ENCODE measurements at places on chromosomes 1 and 21.

DNA sequence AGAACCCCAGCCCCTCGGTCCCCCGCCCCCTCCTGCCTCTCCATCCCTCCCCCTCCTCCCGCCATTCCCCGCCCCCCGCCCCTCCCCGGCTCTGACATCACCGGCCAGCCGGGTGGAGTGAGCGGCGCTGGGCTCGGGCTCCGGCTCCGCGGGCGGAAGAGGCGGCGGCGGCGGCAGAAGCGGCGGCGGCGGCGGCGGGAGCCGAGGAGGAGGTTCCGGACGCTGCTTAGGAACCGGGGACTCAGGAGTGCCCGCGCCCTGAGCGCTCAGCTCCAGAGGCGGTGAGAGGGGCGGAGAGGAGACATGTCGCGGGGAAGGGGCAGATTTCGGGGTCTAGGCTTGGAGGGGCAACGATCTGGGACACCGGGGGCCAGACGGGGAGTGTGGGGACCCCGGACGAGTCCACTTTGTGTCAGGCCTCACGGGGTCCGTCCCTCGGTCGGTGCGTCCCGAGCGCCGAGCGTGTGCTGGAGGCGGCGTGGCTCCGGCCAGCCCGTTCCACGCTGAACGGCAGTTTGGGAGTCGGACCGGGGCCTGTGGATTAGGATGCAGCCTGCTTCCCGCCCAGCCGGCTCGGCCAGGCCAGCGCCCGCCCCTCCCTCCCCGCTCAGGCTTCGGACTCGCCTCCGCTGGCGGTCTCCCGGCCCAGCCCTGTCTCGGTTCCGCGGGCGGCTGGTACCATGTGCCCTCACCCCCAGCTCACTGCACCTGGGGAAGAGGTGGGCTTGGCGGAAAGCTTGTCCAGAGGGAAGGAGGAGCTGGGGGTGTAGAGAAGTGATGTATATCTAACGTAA is at the start of gene PEA15:
Gene PEA15 (plus strand): TSS at position 143 of the 794 bp plus-strand sequence. CDS start 6,161 bp downstream, outside the sequence.
- no peaks in the 10 kb centered on the region for H3K27me3 ChIP-seq
- peak within 1 kb of the TSS; percentile 78 for H3K27ac ChIP-seq
- peaks cover 3% of the 10 kb centered on the region for H3K36me3 ChIP-seq
- H3K4me1 ChIP-seq, result peaks cover 51% of the 10 kb centered on the region

GRCh38 chr21:32412162-32413014 is at the start of gene EVA1C:
Gene EVA1C, plus strand, starts transcription at chr21:32412706. Its CDS starts 148 bp downstream, at chr21:32412854.
- H3K4me3 ChIP-seq, result peak within 1 kb of the TSS; percentile 65
- peak within 1 kb of the TSS; percentile 95 for H3K27ac ChIP-seq
- no peaks in the 10 kb centered on the region for H3K36me3 ChIP-seq
- DNase-seq, result peak; percentile 52
- H3K27me3 ChIP-seq, result no peaks in the 10 kb centered on the region

DNA sequence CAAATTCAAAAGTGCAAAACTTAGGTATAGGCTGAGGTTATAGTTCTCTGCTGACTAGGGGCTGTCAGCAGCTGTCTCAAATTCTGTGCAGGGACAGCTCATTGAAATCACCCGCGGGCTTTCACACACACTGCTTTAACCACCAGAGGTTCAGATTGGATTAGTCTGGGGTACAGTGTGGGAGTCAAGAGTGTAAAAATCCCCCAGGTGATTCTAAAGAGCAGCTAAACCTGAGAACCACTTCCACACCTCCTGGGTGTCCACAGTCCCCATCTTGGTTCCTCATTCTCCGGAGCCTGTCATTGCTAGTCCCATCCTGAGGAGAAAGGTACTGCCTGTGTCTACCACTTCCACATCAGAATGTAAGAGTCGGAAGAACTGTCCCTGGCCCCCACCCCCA is 9.9 kb upstream of the TDRD10 start:
- H3K4me1 ChIP-seq, result peaks cover 32% of the 10 kb centered on the region
- DNase-seq, result no peak
- no peaks in the 10 kb centered on the region for H3K27me3 ChIP-seq
- no peak overlapping the region for H3K4me3 ChIP-seq
- no peaks in the 10 kb centered on the region for H3K36me3 ChIP-seq
- H3K27ac ChIP-seq, result peak overlapping the region; percentile 15

DNA sequence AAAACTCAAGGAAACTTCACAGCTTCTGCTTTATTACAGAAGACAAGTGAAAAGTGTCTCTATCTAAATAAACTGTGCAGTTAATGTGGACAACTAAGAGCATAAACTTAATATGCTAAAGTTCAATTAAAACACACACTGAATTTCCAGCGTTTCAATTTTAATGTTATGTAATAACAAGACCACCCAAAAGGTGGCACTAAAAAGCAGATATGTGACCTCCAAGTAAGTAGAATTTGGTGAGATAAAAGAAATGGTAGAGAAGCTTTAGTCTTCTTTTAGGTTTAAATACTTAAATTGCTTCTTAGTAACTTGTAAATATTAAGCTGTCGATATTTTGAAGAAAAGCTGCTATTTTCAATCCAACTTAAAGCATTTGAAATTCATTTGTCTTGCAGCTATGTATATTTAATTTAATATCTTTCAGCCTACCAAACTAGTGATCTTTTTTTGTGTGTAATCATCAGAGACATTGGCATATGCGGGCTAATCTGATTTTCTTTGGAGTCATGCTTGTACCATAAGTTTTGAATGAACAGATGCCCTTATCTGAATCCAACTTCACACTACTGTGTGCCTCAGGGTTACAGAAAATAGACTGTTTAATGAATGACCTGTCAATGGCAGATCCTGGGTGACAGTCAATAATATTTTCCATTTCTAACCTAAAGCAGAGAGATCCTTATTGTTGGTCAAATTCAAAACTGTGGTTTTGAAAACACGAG is 36.5 kb upstream of the ADAMTS1 start:
- H3K27ac ChIP-seq, result no peak overlapping the region
- no peak overlapping the region for H3K4me3 ChIP-seq
- DNase-seq, result no peak
- no peaks in the 10 kb centered on the region for H3K36me3 ChIP-seq
- H3K27me3 ChIP-seq, result no peaks in the 10 kb centered on the region

DNA sequence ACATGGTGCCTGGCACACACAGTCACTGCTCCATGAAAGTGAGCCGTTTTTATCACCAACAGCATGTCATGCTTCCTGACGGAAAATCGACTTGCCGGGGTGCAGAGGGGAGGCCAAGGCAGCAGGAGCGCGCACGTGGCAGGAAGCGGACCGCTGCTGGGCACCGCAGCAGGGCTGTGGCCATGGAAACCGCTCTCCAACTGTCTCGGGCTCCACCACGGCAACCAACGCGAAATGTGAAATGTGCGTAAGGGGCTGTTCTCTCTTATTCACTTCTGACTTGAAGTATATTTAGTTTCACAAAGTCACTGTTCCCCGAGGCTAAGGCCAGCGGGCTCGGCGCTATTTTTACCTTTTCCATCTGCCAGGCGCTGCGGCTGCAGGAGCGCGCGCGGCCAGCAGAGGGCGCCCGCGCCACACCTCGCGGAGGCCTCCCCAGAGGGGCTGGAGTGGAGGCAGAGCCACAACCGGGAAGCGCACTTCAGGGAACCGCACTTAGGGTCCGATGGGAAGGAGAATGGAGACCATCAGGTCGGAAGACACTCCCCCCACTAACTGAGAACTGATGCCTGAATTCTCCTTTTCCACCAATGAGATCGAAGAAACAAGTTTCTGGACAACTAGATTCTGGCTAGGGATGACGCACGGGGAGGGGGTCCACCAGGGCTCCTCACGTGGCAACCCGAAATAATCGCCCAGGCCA is 19.7 kb downstream of the RCC2 start:
- peak; percentile 56 for DNase-seq
- no peak overlapping the region for H3K27ac ChIP-seq
- no peaks in the 10 kb centered on the region for H3K4me1 ChIP-seq

DNA sequence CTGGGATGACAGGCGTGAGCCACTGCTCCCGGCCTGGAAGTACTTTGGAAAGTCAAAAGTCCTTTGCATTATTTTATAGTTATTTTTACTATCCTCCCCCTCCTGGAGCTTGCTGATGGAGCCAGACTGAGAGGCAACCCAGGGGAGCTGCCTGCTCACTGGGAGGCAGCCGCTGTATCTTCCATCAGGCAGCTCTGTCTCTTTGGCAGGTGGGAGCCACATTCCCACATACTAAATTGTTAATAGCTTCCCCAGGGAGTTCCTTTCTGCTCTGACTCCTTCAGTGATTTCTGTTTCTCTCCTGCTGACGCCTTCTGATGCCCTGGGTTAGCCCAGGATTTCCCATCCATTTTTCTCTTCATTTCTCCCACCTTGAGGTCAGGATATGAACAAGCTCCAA is 4.9 kb upstream of the OPRD1 start:
- no peak overlapping the region for H3K27ac ChIP-seq
- no peaks in the 10 kb centered on the region for H3K36me3 ChIP-seq
